ENCODE measurements at places on chromosomes 12 and 14.

DNA sequence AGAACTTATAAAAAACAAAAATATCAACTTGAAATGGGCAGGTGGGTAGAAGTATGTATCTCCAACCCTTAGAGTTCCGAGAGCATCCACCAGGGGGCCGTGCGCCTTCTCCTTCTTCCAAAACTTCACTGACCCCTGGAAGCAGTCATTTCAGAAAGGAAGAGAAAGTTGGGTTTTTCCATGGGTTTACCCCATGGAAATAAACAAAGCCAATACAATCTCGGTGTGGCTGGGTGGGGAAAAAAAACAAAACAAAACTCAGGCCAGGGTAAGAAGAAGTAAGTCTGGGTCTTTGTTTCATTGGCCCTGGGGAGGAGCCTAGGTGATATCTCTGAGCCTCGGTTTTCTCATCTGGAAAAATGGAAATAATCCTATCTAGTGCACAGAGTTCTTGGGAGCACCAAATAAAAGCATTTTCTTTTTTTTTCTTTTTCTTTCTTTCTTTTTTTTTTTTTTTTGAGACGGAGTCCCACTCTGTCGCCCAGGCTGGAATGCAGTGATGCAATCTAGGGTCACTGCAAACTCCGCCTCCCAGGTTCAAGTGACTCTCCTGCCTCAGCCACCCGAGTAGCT lies 33.6 kb upstream of the HNF1A start:
- no peak for DNase-seq

GRCh38 chr14:105627701-105628100 lies 101.3 kb downstream of the TMEM121 start:
- no peak for DNase-seq

DNA sequence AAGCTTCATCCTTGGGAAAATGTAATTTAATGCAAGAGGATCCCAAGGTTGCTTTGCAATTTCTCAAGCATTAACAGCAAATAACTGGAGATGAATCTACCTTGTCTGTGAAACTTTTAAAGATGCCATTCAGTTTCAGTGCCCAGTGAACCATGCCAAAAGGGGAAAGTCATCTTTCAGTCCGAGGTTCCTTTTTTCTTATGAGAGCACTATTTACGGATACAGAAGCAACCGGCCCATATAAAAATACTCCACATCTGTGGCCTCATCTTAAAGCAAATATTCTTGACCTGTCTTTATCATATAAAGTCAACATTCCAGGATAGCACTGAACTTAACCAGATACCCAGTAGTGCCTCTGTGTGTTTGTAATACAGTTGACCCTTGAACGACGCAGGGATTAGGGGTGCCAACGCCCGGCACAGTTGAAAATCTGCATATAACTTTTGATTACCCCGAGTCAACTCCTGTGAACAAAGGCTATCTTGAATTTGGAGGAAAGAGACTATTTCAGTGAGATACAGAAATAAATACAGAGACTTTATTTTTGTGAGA lies 209.4 kb downstream of the PCNX1 start:
- no peak for DNase-seq

GRCh38 chr12:28601570-28602058 lies 411.4 kb downstream of the CCDC91 start:
- no peak for DNase-seq

GRCh38 chr12:63787306-63787705 lies 7.6 kb downstream of the RXYLT1 start:
- DNase-seq = no peak

DNA sequence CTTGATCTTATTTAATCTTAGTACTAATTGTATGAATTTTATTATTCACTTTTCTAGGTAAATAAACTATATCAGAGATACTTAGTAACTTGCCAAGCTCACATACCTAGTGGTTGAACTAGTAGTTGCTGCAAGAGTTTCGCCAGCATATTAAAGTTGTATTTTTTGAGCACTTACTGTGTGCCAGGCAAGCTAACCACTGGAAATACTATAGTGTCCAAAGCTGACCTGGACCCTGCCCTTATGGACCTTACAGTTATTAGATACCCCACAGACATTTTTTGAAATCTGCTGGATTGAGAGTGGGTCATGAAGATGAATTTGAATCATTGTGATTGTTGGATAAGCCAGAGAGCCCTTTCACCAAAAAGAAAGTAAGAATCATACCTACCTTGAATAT lies 125.0 kb downstream of the RAD51B start:
- DNase-seq = no peak

All from NCI-H526 (cell line).